ENCODE measurements at places on chromosomes 5 and 9.

- DNase-seq = no peak
These were observed 255.9 kb downstream of the PSAT1 start for GRCh38 chr9:78552802-78553201.

DNA sequence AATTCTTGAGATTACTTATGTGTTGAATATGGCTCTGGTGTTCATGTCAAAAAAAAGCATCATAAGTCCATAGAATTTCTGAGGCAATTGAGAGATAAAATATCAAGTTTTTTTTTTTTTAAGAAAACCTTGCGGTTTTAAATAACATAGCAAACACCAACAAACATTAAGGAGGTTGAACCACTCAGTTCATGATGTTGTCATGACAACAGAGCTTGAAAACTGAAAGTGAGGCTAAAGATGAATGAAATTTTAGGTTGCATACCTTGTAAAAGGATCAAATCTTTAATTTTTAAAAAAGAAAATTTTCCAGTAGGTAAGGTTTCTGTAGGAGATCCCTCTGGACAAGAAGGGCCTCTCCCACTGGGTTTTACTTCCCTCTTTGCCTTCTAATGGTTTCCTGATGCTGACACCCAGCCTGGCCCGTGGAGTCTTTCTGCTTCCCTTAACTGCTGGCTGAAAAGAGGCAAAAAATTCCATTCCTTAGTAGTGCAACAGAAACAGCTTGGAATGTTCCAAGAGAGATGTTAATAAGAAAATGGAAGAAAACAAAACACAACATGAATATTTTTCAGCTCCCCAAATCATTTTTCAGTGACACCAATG, 60.0 kb upstream of the FER start:
- no peak for DNase-seq

- no peak for DNase-seq
These were observed 16.8 kb downstream of the MGAT1 start for GRCh38 chr5:180785794-180786221.

GRCh38 chr5:33046091-33046490, 335.0 kb downstream of the NPR3 start:
- DNase-seq = no peak

- DNase-seq = no peak
These were observed 5.4 kb upstream of the CD180 start for GRCh38 chr5:67201897-67202549.

- DNase-seq = no peak
These were observed at the start of gene PCDHGB3 for GRCh38 chr5:141369994-141370848. PCDHGB3 (plus strand) TSS chr5:141370242; CDS start chr5:141370395, 153 bp downstream.

DNA sequence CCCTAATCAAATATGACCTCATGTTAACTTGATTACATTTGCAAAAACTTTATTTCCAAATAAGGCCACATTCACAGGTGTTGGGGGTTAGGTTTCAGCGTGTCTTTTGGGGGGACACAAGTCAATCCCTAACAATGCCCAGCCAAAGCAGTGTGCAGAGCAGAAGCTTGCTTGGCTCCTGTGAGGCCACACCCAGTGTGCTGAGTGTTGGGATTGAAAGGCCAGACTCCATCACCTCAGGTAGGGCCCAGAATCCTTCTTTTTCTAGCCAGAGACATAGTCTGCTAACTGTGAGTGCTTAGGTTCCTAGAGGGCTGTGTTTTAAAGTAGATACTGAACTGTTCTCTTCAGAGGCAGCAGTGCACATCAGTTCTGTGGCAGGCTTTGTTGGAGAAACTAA, 27.9 kb downstream of the KDM4C start:
- no peak for DNase-seq

DNA sequence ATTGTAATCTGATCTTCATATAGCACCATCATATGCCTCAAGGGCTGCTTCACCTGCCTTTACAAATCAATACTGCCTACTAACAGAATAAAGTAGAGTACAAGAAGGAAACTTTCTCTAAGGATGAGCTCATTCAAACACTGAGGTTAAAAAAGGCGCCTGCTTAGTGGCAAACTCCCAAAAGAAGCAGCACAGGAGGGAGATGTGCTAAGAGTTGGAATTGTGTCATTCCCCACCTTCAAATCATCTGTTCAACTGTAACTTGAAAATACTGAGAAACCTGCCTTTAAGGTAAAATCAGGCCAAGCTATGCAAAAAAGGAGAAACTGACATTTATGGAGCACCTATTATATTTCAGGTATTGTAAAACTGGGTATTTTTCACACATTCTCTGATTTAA, 560.6 kb downstream of the PTPRD start:
- no peak for DNase-seq

GRCh38 chr5:14768508-14769365, 102.8 kb downstream of the ANKH start:
- DNase-seq = no peak

- no peak for DNase-seq
These were observed 69.9 kb downstream of the RCL1 start for GRCh38 chr9:4862506-4863250.

- DNase-seq = no peak
These were observed 5.8 kb downstream of the EXOC3 start for GRCh38 chr5:448766-449090.

- DNase-seq = no peak
These were observed 359.0 kb downstream of the SLIT3 start for GRCh38 chr5:168941901-168942300.

DNA sequence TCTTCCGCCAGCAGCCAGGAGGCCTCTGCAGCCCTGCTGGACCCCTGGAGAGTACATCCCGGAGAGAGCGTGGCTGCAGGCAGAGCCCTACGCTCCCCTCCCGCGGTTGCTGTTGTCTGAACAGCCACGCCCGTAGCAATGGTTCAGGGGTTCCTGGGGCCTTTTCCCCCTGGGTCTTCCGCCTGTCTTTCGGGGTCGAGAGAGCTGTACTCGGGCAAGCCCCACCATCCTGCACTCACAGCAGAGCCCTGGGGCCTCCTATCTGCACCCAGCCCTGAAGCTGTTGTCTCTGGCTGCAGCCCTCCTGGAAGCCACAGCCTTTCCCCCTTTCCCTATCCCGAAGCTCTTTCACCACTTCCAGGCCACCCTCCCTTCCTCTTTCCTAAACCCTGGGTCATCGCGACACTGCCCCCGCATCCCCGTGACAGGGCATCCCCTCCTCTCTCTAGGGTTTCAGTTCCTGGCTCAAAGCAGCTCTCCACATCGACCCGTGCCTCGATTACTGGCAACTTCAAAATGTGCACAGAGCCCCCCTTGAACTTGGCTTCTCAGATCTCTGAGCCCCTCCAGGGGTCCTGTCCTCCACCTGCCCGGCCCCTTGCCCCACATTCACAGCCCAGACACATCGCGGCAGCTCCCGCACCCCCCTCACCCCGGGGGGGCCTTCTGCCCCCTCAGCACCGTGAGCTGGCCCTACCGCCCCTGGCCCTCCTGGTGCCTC, 43.9 kb upstream of the CEP72 start:
- DNase-seq = no peak

DNA sequence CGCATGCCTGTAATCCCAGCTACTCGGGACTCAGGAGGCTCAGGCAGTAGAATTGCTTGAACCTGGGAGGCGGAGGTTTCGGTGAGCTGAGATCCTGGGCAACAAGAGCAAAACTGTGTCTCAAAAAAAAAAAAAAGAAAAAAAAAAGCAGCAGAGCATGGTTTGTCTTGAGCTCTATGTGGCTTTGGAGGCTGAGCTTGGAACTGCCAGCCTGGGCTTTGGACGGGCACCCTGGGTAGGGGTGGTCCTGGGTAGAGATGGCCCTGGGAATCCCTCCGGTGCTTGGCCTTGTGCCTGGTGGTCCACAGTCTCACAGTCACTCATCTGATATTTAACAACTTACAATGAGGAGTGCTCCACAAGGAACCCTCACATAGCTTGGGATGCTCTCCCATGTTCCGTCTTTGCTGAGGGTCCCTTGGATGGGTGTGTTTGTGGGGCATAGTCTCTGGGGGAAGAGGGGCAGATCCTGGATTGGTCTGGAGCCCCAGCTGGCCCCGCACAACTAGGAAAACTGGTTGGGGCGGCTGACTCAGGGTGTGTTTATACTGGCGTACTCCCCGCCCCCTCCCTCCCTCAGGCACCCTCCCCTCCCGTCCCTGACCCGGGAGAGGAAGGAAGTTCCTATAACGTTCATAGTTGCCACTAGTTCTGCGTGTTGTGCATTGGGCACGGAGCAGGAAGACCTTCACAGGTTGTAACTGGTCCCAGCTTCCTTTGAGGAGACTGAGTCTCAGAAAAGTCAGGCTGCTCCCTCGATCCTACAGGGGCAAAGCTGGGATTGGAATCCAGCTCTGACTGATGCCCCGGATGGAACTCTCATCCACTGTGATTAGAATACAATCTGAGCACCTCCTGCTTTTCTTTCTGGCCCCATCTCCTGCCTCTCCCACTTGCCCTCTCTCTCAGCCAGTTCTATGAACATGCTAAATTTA, 11.2 kb downstream of the IER5L start:
- DNase-seq = no peak

Measured in T follicular helper cell (primary cell).